Liver (tissue), 10 donors: ENCODE measurements at places on chromosomes 2 and 18.

- no peak for DNase-seq
Observed at GRCh38 chr18:7987284-7987976, 420.3 kb downstream of the PTPRM start.

GRCh38 chr2:9707008-9707407 is 76.2 kb upstream of the YWHAQ start:
- DNase-seq: peak; percentile 50

GRCh38 chr18:7735196-7735595 is 168.1 kb downstream of the PTPRM start:
- no peak for DNase-seq

GRCh38 chr18:40902436-40902835 is 1052.6 kb upstream of the PIK3C3 start:
- DNase-seq: no peak

DNA sequence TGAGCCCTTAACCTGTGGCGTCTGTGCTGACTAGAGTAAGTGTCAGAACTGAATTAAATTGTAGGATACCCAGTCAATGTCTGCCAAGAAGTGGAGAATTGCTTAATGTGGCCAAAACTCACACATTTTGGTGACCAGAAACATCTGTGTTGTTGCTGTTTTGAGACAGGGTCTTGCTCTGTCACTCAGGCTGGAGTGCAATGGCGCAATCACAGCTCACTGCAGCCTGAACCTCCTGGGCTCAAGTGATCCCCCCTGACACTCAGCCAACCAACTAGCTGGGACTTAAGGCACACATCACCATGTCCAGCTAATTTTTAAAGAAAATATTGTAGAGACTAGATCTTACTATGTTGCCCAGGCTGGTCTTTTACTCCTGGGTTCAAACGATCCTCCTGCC is 34.4 kb upstream of the RTN4 start:
- DNase-seq: no peak

- no peak for DNase-seq
Observed at GRCh38 chr2:138626148-138626547, 124.6 kb downstream of the SPOPL start.

- no peak for DNase-seq
Observed at GRCh38 chr2:39504790-39505335, 67.8 kb upstream of the MAP4K3 start.

- DNase-seq: no peak
Observed at GRCh38 chr2:39377226-39377939, 59.7 kb downstream of the MAP4K3 start.

- DNase-seq: no peak
Observed at GRCh38 chr2:18413676-18414396, 146.6 kb downstream of the RDH14 start.

DNA sequence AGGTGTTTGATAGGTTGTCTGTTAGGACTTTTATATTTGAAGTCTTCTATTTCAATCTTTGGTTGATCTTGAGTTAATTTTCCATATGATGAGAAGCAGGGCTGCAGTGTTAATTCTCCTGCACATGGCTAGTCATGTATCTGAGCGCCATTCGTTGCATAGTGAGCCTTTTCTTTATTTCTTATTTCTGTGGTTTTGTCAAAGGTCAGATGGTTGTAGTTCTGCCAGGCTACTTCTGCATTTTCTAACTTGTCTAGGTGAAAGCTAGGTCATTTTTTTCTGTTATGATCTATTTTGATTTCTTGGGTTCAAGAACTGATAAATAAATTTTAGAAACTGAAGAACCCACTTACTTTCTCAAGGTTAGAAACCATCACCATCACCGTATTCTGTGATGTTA is 56.7 kb downstream of the CCDC74A start:
- DNase-seq: no peak

- DNase-seq: no peak
Observed at GRCh38 chr2:190023860-190024259, 38.7 kb downstream of the MSTN start.

DNA sequence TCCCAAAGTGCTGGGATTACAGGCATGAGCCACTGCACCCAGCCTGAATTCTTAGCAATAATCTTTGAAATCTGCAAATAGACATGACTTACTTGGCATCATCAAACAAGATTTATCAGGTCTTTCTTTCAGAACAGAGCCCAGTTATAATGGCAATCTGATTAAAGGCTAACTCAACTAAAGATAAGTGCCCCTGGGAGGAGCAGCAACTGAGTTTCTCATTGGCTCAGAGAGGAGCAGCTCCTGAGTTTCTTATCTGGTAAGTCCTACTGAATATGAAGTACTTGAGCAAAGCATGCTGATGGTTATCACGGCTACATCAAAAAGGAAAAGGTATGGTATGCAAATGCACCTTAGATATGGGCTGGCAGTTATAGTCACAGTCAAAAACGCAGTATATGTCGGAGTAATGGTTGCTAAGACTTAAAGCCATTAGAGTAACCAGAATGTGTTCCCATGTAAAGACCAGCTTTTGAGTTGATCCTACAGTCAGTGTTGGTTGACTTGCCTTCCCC is 15.0 kb upstream of the AP1S3 start:
- no peak for DNase-seq

DNA sequence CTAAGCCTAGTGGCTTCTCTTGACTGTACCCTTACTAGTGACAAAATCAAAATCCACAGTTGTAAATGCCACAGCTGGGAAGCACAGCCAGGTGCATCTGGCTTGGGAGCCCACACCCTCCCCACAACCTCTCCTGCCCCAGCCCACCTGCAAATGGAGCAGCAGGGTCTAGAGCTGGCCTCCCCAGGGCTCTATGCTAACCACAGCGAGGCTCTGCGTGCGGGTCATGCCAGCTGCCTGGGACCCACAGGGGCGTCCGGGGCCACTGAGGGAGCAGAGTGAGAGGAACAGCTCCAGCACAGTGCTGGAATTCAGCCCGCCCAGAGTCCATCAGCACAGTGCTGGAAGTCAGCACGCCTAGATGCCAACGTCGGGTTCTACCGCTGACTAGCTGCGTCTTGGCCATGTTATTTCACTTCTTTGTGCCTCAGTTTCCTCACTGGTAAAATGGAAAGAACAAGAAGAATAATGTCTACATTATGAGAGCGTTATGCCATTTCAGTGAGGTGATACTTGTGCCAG is 109.1 kb upstream of the ID2 start:
- no peak for DNase-seq

- DNase-seq: no peak
Observed at GRCh38 chr2:120341977-120342376, 4.0 kb upstream of the INHBB start.

DNA sequence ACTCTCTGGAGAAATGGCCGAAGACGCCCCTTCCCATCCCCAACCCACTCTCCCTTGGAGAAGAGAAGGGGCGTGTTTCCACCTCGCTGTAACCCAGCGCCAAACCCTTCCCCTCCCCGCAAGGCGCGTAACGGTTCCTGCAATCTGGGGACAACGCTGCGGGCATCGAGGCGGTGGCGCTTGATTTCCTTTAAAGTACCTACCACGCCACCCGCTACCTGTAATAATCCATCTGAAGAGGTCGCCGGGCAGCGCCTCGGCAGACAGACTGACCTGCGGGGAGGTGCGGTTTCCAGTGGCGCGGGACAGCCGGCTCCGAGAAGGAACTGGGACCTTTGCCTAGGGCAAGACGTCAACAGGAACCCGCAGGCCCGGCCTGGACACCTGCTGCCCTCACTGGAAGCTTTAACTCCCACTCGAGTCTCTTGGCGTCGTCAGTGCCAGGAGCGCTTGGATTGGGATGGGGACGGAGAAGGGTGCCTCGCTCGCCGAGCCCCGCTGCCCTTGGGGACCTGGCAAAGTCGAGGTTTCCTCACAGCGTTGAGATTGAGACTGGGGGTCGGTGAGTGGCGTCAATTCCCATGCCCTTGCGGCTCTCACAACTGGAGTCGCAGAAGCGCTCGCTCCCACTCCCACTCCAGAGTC is at the start of gene CYP1B1:
Gene CYP1B1 (minus strand): TSS at position 645 of the 645 bp plus-strand sequence. CDS start 763 bp downstream, outside the sequence.
- no peak for DNase-seq

- DNase-seq: no peak
Observed at GRCh38 chr2:29401994-29402393, 286.8 kb downstream of the CLIP4 start.

DNA sequence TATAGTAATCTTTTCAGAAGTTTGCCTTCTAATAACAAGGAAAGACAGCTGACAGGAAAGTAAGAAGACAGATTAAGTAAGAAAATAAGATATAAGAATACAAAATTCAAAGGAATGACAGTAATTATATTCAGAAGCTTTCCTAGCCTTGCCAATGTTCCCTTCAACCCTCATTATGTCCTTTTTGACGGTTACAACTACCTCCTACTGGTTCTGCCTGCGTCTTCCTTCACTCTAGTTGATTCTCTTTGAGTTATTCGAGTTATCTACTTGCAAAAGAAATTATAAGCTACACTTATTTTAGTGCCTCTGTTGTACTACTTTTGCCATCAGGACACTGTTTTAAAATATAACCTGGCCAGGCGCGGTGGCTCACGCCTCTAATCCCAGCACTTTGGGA is 218.9 kb upstream of the GYPC start:
- DNase-seq: no peak

DNA sequence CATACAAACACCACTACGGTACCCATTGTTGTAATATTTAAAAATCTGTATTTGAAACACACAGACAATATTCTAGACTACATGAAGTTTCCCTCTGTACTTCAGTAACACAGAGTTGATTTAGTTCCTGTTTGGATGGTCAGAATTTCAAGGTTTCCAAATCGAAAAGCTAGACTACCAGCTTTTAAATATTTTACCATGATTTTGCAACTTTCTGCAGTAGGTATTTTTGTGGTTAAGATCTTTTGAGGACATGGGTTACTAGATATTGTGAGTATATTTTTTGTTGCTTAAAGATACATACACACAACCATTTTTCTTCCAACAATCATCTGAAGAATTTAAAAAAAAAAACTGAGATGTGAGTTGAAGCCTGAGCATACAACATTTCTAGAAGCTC is 10.9 kb downstream of the SERPINB5 start:
- DNase-seq: no peak

- DNase-seq: no peak
Observed at GRCh38 chr18:57906852-57907251, 103.7 kb upstream of the ATP8B1 start.

DNA sequence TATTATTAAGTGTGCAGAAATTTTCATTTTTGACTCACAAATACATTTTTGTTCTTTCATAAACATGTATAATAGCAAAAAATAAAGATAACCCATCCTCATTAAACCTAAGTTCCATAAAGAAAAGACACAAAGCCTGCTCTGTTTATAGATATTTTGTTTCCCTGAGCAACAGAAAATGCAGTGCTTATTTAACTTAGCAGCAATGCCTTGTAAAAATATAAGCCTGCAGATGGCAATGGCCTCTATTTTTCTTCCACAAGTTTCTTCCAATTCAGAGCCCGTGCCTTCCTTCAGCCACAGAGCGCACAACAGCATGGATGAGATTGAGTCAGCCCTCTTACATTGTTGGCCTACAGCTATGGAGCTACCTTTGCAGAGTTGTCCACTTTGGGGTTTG is 43.6 kb downstream of the PKP4 start:
- DNase-seq: no peak

GRCh38 chr2:95149397-95149984 is 10.2 kb downstream of the ZNF514 start:
- no peak for DNase-seq

GRCh38 chr2:104746858-104747257 is 107.1 kb upstream of the POU3F3 start:
- DNase-seq: no peak

DNA sequence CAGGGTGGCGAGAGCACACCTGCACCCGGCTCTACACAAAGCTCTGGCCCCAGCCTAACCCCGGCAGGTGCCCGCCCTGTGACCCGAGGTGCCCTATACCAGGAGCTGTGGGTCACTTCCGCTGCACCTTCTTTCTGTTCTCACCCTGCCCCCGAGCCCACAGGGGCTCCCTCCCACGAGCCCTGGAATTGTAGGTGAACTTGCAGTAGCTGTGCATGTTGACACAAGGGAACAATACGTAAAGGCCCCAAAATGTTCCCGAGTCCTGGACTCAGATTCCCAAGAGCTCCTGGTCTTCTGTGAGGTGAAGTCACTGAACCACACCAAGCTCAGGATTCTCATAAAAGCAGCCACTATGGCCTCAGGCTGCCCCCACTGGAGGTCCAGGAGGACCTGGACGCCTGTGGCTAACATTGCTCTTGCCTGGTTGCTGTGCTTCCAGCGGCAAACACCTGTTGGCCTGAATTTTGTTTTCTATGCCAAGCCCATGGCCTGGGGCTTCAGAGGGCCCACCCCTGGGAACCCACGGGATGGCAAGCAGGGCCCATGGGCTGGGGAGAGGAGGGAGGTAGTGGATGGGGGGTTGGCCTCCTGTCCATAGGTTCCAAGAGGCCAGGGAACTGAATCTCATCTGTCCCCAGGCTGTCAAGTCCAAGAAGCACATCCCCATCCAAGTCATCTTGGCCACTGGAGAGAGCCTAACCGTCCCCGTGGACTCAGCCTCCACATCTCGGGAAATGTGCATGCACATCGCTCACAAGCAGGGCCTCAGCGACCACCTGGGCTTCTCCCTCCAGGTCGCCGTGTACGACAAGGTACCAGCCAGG is 23.2 kb upstream of the GPR17 start:
- no peak for DNase-seq

DNA sequence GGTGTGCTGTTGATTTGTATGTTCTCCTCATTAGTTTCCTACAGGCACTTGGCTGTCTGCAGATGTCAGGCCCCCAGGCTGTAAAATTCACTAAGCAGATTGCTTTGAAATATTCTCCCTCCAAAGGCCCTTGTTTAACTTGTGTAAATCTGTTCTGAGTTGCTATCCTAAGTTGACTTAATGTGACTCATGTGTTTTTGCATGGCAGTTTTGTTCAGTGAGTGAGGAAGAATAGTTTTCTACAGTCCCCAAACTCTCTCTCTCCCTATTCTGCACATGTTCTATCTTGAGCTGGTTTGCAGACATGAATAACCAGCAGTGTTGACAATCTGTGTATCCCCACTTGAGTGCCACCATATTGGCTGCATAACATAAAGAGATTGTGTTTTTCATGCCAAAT is 1005.4 kb upstream of the DDX18 start:
- DNase-seq: no peak

GRCh38 chr18:13368080-13368813 is 149.7 kb downstream of the LDLRAD4 start:
- DNase-seq: no peak

DNA sequence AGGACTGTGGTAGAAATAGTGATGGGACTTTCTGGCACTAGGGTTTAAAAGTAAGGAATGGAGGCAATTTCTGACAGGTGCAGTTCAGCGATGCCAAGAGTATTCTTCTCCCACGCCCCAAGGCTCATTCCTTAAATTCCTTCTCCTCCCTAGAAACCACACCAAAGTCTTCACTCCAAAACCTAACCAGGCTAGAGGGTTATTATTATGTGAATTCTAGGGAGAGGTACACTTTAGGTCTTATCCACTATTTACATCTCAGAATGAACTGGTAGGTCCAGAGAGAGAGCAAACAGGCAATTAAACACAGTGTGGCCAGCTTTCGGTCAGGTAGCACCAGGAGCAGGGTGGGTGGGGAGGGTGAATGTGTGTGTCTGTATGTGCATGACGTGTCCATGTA is 11.4 kb downstream of the IL1F10 start:
- DNase-seq: no peak
